ENCODE measurements at places on chromosomes 11 and 22.

DNA sequence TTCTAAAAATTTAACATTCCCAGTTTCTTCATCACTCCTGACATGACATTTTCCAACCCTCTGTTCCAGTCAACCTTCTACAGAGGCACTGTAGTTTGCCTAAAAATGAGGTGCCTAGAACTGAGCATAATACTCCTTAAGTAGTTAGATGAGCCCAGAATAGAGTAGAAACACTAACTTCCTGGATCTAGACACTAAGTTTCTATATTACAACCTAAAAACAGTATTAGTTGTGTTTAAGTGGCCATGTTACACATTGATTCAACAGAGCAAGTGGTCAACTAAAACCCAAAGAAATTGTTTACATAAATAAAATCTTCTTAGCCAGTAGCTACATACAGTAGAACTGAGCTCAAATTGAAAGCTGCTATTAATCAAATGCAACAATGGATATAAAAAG, 1.3 kb downstream of the HPS5 start:
- DNase-seq = no peak

DNA sequence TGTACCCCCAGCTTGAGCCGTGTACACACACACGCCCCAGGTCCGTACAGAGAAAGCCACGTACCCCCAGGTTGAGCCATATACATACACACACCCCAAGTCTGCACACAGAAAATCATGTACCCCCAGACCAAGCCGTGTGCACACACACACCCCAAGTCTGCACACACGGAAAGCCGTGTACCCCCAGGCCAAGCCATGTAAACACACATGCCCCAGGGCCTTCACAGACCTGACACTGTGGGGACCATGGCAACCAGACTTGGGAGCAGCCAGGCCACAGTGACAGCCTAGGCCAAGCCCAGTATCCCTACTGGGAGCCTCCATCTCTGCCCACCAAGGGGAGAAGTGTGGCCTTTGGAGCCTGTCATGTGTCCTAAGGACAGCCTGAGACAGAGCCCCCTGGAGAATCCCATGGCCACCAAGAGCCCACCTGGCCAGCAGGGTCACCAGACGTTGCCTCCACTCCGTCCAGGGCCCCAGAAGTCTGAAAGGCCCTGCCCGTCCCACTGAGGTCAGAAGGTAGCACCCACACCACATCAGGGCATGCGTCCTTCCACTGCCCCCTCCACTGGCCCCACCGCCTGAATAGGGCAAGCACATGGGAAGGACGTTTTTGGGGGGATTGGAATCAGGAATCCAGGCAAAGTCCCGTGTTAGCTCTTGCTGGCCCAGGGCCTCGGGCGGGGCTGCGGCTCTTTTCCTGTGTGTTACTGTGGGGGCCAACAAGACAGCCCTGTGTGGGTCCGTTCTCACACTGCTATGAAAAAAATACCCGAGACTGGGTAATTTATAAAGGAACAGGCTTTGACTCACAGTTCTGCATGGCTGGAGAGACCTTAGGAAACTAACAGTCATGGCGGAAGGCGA, 636.7 kb downstream of the TBC1D22A start:
- no peak for DNase-seq

DNA sequence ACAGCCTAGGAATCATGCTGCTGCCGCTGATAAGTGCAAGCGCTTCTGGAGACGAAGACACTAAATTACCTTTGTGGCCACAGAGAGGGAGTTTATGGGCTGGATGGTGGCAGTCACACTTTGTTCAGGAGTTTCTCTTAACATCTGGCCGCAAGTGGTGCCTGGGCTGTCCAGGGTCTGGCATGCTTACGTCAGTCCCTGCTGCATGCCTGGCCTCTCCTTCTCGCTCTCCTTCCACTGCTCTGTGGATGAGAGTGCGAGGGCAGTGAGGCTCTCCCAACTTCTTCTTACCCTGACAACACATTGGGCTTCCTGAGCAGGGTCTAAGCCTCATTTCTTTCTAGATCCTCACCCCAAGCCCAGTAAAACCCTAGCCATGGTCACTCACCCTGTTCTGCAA, 160.7 kb upstream of the SEZ6L start:
- no peak for DNase-seq

DNA sequence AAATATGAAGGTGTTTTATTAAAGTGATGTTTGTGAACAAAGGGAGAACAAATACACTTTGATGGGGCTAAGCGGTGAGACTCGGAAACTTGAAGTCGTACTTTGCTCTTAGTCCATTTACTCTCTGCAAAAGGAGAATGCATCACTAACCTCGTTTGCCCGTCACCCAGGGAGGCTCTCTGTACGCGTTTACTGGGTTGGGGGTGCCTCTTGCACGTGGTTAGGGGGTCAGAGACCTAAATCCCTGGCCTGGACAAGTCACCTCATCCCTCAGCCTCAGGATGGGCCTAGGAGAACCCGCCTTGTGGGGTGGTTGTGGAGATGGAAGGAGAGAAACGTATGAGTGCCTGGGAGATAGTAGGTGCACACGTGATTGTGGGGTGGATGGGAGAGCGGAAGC, 803 bp upstream of the IFT27 start:
- peak; percentile 49 for DNase-seq

- DNase-seq = no peak
Measured at GRCh38 chr11:73425108-73425507, 48.9 kb downstream of the RELT start.

DNA sequence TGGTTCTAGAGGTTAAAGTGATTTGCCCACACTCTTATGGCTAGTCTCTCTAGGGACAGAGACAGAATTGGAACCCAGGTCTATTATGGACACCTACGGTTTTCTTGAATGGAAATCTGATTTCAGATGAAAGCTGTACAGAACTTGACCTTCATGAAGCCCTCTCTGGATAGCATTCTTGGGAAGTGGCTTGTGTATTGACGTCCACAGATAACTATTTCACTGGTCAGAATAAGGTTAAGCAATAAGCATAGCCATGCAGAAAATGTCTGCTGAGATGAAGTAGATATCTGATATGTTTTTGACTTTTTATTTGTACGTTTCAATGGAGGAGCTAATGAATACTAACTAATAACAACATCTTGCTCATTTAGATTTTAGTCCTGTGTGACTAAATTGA, 1.1 kb downstream of the TLCD5 start:
- no peak for DNase-seq

Measured in activated naive CD8-positive, alpha-beta T cell treated with anti-CD3 and anti-CD28 coated beads, Interleukin-2, amount 10 ng/mL, durations not matched to agents 7 days and 5 days (primary cell).